ENCODE measurements at places on chromosomes 11 and 22.

GRCh38 chr22:43474161-43475101 is 62.6 kb downstream of the MPPED1 start:
- no peak for DNase-seq

GRCh38 chr22:31561238-31561887 is 65.0 kb downstream of the SFI1 start:
- peak; percentile 81 for DNase-seq

DNA sequence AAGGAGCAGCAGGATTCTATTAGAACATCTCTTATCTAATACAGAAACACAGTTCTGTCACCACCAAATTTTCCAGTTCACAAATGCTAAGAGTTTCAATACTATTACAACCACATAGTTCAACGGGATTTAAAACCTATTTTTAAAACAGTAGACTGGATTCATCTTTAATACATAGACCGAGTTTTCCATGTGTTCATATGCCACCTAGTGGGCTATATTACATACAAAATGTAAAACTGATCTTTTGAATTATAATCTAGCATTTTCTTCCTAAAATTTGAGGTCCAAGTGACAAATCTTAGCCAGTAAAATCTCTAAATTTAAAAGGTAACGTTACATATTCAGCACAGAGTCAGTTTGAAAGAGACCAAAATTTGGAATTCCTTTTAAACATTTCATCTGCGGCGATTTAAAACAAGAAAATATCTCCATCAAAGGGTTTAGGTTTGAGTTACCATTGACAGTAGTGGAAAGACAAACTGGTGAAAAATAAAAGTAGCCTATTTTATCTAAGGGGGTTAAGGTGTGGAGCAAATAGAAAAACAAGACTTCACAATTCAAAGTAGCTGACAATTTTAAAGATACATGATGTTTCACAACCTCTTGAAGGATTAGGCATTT is 269.3 kb upstream of the MPPED2 start:
- DNase-seq, result peak; percentile 1

DNA sequence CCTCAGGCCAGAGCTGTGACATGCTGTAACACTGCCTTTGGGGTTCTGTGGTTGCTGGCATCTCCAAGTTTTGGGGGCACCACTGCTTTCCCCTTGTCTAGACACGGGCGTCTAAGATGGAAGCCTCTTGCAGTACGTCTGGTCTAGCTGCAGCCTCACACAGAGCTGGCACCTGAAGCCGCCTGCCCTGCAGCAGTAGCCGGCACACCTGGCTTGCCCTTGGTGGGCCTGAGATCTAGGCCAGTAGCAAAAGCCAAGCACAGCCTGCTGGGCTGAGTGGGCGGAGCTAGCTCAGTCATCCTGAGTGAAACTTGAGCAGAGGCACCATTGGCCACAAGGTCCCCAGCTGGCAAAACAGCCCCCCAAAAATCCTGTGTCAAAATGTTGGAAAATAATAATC is 154.2 kb downstream of the DLG2 start:
- no peak for DNase-seq

- no peak for DNase-seq
Measured at GRCh38 chr11:129333873-129334272, 41.8 kb upstream of the BARX2 start.
